ENCODE measurements at places on chromosomes 13 and 19.

- no peak for DNase-seq
These were observed 300.7 kb downstream of the DCT start for GRCh38 chr13:94178625-94179244.

GRCh38 chr19:53772943-53773342 is 51.2 kb downstream of the NLRP12 start:
- DNase-seq, result peak; percentile 58

DNA sequence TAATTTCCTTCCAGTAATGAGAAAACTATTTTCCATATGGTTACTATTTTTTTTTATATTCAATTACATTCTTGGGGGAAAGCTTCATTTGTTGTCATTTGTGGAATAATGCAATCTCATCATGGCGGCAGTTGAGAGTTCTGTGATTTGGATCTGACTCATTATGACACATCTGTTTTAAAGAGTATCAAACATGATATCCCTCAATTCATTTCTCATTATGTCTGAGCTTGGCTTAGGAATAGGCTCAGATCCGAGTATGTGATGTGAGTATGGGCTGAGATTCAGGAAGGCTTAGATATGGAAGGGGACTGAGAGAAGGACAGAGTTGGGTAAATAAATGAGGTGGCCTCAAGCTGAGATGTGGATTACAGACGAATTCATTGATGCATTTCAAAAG is 64.4 kb downstream of the POSTN start:
- peak; percentile 79 for DNase-seq

DNA sequence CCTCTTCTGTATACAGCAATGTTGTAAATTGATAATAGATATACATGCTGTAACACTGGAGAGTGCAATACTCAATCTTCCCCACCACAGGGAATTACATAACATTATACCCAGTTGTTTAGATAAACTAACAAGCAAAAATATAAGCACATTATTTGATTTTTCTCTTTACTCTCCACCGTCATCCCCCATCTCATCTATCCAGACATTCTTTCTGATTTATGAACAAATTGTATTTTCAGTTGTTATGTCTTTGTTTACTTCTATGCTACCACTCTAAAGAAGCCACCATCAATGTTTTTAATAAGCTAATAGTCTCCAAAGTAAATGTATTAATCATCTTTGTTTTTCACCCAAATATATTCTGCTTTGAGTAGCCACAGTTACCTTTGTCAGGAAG is 490.7 kb upstream of the GPC6 start:
- no peak for DNase-seq

DNA sequence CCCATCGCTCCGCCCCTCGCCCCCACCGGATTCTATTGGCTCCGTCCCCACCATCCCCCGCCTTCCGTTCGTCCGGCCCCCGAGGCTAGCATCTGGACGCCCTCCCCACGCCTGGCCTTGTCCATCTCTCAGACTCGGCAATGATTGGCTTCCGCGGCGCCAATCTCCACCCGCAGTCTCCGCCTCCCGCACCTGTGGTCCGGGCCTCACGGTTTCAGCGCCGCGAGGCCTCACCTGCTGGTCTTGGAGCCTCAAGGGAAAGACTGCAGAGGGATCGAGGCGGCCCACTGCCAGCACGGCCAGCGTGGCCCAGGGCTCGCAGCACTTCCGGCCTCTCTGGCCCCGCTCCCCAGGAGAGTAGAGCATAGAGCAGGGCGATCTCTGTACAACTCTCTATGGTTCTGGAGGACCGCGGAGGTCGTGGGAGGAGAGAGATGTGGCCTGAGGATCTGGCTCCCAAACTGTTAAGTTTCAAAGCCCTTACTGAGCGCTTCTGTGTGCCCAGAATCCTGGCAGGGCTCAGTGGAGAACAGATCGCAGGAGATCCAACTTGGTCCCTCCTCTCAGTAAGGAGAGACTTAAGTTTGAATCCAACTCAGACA is at the start of gene ERCC1:
TSS of gene ERCC1 (minus strand) at position 329 of the 602 bp plus-strand sequence. CDS start 543 bp downstream, outside the sequence.
- DNase-seq, result peak; percentile 95

DNA sequence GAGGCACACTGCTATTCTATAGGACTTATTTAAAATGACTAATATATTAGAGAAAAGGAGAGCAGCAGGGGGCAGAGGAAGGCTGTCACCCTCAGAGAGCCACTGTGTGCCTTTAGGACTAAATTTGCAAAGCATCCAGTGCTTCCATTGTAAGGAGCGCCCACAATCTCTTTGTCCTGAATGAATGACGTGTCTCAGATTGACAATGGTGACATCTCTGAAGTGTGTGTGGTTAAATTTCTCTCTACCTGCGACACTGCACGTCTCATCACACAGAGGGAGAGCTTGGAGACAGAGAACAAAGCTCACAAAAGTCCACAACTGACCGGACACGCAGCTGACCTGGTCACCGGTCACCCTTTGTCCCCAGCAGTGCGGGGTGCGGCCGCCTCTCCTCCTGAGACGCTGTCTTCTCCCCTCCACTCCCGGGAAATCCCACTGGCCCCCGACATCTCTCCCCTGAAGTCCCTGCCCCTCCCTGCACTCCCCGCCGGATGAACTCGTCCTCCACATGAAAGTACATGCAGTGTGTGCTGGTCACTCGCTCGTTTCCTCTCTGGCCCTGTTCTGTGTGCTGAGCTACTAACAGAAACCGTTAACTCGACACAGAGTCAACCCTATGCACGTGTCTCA is 107.2 kb downstream of the RAB20 start:
- DNase-seq, result no peak

GRCh38 chr19:23799321-23799720 is 40.6 kb upstream of the ZNF681 start:
- DNase-seq, result no peak

GRCh38 chr13:83085186-83085900 is 796.9 kb downstream of the SLITRK1 start:
- DNase-seq, result peak; percentile 50

DNA sequence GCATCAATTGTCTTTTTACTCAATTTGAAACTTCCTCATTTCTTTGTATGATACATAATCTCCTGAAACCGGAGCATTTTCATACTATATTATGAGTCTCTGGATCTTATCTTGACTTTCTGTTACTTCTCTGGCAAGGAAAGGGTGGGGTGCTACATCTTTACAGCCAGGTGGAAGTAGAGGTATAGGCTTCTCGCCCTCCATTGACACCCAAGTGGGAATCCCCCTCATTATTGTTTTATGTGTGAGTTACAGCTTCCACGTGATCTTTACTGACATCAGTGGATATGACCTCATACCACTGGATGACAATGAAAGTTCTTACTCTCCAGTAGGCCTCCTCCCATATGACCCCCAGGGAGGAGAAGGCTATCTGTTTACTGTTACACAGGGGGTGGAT is 262.1 kb upstream of the DACH1 start:
- DNase-seq, result no peak

GRCh38 chr19:31586282-31586681 is 237.0 kb upstream of the TSHZ3 start:
- no peak for DNase-seq

- no peak for DNase-seq
These were observed at the start of gene RINL for GRCh38 chr19:38877781-38878574. RINL (minus strand) TSS chr19:38878275; CDS start chr19:38876742, 1,533 bp downstream.

DNA sequence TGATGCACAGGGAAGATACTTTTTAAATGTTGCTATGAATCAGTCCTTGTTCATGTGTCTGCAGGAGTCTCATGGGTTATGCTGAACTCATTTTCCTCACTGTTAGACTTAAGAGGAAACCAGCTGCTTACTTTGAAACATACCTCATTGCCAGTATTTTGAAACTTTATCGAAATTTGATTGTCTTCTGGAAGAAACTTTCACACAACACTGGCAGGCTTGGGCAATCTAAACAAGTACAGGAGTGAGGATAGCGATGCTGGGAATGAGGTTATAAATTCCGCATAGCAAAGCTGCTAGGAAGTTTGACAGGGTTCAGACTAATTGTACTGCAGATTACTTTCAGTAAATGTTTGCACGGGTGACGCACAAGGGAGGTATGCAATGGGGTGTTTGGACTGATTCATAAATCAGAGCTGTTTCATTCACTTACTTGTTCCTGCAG is 245.7 kb downstream of the DNAJC15 start:
- peak; percentile 99 for DNase-seq

- DNase-seq, result no peak
These were observed 70.3 kb upstream of the MCF2L start for GRCh38 chr13:112898621-112899280.

GRCh38 chr13:51435002-51435578 is 17.7 kb downstream of the INTS6 start:
- peak; percentile 20 for DNase-seq

GRCh38 chr13:49026851-49027250 is 51.1 kb downstream of the FNDC3A start:
- DNase-seq, result peak; percentile 2

DNA sequence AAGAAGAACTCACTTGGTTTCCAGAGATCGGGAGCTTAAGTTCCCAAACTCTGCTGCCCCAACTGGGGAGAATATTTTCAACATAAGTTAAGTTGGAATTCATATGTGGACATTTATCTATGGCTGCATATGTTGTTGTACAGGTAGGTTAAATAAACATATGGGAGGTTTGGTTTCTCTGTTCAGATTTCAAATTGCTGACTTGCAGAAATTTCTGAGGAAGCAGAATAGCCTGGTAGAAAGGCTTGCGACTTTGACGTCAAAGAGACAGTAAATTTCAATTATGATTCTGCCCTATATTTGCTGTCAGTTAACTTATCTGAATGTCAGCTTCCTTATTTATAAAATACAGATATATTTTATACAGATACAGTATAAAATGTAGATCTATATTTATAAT is 40.0 kb upstream of the TPP2 start:
- no peak for DNase-seq

DNA sequence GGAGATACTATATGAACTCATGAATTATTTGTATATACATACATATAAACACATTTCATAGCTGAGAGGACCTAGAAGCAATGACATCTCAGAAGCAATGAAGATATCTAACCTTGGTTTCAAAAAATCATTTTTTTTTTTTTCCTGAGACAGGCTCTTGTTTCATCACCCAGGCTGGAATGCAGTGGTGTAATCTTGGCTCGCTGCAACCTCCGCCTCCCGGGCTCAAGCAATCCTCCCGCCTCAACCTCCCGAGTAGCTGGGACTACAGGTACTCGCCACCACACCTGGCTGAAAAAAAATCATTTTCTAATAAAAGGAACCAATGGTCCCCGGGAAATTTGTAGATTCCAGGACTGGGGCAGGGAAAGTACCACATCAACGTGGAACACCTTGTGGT is 4.0 kb downstream of the ZNF565 start:
- DNase-seq, result no peak

GRCh38 chr19:2546128-2547032 is 70.5 kb downstream of the GADD45B start:
- DNase-seq, result no peak

DNA sequence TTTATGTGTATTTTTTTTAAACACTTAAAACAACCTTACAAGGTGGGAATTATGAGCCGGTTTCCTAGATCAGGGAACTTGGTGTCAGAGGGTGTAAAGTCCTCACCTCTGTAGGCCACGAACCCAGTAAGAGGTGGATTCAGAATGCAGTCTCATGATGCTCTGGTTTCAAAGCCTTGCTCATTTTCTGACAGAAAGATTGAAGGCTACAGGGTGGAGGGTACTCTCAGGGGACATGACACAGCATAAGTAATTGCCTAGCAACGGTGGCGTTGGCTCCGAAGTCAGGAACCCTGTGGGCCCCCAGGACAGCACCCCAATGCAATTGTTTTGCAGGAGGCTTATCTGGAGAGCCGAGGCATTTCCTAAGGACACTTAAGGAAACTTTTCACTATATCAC is 794.7 kb downstream of the EFNB2 start:
- DNase-seq, result no peak

DNA sequence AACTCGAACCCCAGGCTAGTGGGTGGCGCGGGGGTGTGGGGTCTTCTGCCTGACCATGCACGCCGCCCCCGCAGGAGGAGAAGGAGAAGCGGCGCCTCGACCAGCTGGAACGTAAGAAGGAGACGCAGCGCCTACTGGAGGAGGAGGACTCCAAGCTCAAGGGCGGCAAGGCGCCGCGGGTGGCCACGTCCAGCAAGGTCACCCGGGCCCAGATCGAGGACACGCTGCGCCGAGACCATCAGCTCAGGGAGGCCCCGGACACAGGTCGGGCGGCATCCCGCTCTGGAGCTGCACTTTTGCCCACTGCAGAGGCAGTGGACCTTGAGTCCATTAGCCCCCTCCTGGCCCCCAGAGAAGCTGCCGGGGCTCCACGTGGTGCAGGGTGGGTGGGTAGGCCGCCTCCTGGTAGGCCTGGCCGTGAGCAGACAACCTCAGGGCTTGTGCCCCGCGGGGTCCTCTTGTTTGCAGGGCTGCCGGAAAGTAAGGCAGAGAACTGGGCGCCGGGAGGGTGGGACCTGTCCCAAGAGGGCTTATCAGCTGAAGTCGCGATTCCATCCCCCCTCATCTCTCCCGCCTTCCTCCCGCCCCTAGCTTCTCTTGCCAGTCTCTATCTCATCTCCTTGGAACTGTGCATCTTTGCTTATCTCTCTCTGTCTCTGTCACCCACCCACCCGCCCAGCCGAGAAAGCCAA is 9.9 kb downstream of the CCDC124 start:
- DNase-seq, result no peak

- DNase-seq, result no peak
These were observed 28.0 kb downstream of the GGACT start for GRCh38 chr13:100560498-100561157.

DNA sequence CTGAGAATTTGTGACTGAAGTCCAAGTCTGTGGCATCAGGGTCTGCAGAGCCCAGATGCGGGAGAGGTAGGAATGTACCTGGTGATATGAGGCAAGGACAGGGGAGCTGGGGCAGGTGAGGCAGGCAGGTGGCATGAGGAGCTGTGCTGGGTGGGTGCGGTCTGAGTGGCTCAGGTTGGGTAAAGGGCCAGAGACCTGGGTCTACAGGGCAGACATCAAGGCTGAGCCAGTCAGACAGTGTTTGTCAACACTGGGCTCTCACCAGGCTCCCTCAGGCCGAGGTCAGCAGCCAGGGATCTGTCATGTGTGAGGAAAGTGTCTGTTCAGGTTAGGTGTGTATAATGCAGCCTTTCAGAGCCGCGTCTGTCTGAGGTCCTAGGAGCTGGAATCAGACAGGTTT is 18.6 kb downstream of the GPI start:
- DNase-seq, result no peak

DNA sequence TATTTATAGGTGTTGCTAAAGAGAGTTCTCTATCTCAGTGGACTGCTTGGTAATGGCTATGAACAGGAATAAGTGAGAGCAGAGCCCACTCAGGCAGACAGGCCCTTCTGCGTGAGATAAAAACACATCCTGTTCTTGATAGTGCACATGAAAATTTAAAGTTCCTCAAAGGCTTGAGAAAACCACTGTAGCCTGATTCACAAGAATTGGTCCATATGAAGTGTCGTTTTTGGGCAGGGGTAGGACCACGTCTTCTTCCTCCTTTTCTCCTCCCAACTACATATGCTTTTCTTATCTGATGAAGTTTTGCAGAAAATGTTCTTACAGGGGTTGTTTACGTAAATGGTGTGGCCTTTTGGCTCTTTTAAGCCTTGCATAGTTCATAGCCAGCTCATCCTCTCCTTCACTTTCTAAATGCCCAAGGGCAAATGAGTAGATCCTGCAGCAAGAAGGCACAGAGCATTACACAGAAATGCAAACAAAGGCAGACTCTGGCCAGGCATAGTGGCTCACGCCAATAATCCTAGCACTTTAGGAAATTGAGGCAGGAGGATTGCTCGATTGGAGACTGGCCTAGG is 53.8 kb downstream of the RNF6 start:
- DNase-seq, result peak; percentile 27

Data from AG10803 (cell line).